Muscle of leg (tissue), 16 donors: ENCODE measurements at places on chromosomes 2 and 18. TPM values are rescaled to one million over a fixed set of nuclear protein-coding genes. Genes with fewer than 3 reads are reported as not detected.

DNA sequence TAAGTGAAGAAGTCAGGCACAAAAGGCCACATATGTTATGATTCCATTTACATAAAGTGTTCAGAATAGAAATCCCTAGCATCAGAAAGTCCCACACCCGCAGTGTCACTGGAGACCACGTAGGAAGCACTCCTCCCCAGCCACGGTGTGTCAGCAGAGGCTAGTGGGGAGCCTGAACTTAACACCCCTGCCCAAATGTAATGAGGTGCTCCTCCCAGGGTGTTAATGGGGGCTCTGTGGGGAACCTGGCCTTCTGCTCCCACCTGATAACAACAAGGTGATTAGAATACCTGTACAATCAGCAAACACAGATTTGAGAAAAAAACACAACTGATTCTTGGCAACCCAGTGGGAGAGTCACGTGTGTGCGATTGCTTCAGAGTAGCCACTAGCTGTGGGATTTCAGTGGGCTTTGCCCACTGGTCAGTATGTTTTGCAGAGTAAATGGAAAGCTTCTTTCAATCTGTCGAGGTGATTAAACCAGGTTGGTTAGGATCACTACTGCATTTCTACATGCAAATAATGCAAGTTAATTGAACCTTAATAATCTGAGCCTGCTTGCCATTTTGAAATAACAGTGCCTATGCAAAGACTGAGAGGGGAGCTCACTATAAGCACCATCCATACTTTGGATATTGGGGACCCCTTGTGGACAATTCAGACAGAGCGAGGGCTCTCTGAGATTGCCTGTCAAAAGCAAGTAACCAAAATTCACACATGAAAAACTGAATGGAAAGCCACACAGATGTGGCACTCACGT, 20.6 kb upstream of the ATRAID start:
- DNase-seq, result peak; percentile 77
- no peaks in the 10 kb centered on the region for H3K36me3 ChIP-seq
- H3K27ac ChIP-seq, result no peak overlapping the region
- H3K4me3 ChIP-seq, result no peak overlapping the region

DNA sequence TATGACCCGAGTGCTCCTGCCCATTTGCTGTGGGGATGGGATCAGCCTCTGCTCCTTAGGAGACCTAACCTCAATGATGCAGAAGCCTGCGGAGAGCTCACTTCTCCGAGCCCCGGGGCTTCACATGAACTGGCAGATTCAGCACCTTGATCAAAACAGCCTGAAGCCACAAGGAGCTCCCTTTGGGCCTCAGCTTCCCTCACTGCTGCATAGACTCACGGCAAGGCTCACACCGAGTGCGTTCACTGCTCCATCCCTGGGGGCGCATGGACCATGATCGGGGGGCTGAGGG, 33.0 kb downstream of the CRACDL start:
- H3K4me1 ChIP-seq, result peaks cover 1% of the 10 kb centered on the region
- no peak for DNase-seq
- H3K4me3 ChIP-seq, result no peak overlapping the region
- H3K27me3 ChIP-seq, result no peaks in the 10 kb centered on the region

- H3K27ac ChIP-seq, result no peak overlapping the region
- DNase-seq, result no peak
- peaks cover 2% of the 10 kb centered on the region for H3K27me3 ChIP-seq
- H3K4me1 ChIP-seq, result peaks cover 8% of the 10 kb centered on the region
Observed at GRCh38 chr2:128797937-128798336, 479.3 kb upstream of the HS6ST1 start.

ANKRD30BL gene
- polyA plus RNA-seq, result not detected
